GM06990 (cell line): ENCODE measurements at places on chromosomes 12 and 14.

- no peak for DNase-seq
These were observed 101.9 kb downstream of the SLC8A3 start for GRCh38 chr14:70086685-70087379.

DNA sequence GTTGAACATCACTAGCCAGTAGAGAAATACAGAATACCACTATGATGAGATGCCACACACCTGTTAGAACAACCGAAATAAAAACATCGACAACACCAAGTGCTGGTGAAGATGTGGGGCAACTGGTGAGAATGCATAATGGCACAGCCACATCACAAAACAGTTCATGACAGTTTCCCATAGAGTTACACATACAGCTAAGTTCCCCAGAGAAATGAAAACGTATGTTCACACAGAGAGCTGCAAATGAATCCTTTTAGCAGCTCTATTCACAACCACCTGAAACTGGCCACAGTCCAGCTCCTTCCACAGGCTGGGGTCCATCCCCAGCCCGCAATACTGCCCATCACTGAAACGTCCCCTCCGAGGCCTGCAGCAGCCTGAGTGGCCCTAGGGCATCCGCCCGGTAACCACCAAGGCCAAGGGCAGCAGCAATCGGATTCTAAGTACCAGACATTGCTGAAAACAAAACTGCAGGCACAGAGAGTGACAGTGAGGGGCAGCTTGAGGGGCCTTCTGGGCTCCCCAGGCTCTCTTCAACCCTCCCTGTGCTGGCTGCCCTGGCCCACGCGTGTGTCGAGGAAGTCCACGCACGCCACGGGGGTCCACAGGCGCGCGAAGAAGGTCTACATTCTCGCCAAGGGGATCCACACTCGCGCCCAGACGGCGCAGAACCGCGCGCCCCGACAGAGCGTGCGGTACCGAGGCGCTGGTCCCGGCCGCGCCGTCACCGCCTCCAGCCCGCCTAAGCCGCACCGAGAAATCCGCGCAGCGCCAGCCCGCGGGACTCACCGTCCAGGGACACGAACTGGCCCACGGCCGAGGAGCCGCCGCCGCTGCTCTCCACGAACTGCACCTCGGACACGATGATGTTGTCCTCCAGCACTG lies 903 bp downstream of the BRF1 start:
- DNase-seq: peak; percentile 55

- DNase-seq: no peak
These were observed 61.2 kb upstream of the DYNC1H1 start for GRCh38 chr14:101903111-101903561.

- no peak for DNase-seq
These were observed 46.0 kb downstream of the ITPR2 start for GRCh38 chr12:26786865-26787514.

DNA sequence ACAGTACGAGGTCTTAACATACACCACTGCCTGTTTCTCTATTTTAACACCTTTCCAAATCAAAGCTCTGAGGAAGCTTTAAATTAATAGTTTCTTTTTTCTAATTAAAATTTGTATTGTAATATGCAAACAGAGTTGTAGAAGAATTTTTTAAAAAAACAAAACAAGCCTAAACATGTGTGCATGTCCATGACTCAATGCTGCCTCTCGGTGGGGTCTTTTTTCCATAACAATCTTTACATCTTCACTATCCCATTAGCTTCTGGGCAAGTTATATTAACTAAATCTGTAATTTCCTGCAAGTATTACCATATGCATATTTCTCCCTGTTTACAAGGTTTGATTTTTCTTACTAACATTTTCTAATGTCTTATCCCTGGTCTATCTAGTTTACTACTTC lies 143.9 kb upstream of the NAV3 start:
- DNase-seq: no peak

DNA sequence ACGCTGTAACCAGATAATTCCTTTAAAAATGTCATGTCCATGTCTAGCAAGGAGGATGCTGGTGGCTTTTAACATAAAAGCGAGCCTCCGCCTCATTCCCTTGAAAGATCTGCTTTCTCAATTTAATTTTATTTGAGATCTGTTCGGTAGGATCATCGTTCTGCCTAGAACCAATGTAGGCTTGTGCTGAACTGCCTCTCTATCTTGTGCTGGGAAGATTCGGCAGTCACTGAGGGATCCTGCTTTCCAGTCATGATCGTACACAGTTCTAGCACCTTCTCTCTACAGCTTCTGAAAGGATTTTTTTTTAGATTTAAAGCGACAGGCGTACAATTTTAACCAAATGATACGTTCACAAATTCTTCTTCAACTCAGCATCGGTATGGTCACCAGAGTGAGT lies 54.3 kb downstream of the PEBP1 start:
- no peak for DNase-seq

- no peak for DNase-seq
These were observed 9.4 kb downstream of the SART3 start for GRCh38 chr12:108551535-108551934.

DNA sequence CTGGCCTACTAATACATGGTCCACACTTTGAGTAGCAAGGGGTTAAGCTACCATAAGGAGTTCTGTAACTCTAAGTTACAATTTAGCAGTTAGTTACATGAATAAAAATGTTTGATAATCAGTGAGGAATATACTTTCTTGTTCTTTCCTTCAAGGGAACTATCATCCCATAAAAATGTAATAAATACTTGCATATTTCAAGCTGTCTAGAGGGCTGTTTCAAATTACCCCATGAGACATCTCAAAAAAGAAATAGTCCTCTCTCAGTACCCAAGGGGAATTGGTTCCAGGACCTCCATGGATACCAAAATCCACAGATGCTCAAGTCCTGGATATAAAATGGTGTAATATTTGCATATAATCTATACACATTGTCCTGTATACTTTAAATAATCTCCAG lies 48.7 kb upstream of the GNG2 start:
- no peak for DNase-seq

GRCh38 chr14:20219033-20219432 lies 4.5 kb upstream of the OR11H6 start:
- no peak for DNase-seq

GRCh38 chr12:48668996-48669395 lies 13.0 kb downstream of the KANSL2 start:
- DNase-seq: no peak

- no peak for DNase-seq
These were observed 34.2 kb upstream of the MAP1LC3B2 start for GRCh38 chr12:116524964-116525379.

DNA sequence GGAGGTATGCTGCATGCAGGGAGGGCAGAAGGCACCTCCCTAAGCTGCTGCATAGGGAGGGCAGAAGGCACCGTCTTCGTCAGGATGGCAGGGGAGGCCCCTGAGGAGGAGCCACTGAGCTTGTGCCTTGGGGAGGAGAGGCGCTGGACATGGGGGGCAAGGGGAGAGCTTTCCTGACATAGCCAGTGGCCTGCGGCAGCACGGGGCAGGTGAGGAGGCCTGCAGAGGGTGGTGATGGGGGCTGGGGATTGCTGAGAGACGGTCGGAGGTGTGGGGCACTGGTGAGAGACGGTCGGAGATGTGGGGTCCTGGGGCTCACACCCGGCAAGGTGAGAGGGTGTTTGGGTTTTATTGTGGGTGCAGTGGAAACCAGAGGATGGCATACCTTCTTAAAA lies 10.4 kb upstream of the BDKRB2 start:
- no peak for DNase-seq

- DNase-seq: no peak
These were observed 20.5 kb downstream of the TAMALIN start for GRCh38 chr12:52027085-52027843.

GRCh38 chr14:65072937-65073336 lies 29.4 kb downstream of the MAX start:
- DNase-seq: no peak

DNA sequence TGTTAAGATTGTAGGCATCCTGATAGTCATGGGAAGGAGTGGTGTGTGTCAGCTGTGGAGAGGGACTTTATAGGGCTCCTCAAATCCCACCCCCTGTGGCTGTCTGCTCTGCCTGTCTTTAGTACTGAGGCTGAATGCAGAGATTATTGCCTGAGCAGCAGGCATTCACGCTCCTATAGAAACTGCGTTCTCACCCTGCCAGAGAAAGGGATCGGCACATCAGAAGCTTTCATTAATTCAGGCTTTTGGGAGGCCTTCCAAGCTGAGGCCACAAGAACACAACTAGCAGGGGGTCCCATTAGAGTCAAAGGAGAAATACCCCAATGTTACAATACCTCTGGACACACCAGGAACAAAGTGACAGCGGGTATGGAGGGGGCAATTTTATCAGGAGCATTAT lies 12.6 kb downstream of the KCNK10 start:
- no peak for DNase-seq

DNA sequence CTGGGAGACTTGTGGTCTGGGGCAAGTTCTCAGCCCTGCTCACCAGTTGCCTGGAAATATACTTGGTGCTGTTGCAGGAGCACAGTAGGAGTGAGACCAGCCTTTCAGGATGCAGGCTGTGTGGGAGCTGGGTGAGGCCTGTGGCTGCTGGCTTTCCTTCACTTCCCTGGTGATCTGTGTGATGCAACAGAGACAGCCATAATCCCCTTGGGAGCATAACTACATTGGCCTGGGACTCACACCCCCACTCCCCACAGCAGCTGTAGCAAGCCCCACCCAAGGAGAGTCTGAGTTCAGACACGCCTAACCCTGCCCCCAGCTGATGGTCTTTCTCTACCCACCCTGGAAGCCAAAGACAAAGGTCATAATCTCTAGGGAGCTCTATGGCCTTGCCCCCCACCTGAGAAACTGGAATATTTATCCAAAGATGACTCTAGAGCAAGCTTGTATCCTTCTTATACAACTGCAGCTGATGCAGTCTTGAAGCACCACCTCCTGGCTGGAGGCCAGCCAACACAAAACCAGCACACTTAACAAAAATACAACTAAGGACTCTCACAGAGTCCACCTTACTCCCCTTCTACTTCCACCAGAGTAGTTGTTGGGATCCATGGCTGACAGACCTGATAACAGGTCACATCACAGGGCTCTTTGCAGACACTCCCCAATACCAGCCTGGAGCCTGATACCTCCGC lies 190.4 kb upstream of the CPNE8 start:
- no peak for DNase-seq

DNA sequence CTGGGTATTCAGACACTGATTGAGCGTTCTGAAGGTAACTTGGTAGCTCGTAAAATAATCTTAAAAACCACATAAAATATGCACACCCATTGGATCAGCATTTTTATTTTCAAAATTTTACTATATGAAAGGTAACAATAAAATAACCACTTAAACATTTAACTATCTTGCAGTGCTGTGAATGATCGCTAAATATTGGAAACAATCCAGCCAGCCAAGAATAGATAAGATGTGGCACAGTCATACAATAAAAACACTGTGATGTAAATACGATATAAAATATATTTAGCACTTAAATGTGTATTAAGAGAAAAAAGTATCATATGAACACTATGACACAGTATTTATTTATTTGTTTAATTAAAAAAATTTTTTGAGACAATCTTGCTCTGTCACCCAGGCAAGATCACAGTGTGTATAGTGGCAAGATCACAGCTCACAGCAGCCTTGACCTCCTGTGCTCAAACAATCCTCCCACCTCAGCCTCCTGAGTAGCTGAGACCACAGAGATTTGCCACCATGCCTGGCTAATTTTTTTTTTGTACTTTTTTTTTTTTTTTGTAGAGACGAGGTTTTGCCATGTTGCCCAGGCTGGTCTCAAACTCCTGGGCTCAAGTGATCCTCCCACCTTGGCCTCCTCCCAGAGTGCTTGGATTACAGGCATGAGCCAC lies 39.4 kb downstream of the SDR9C7 start:
- no peak for DNase-seq

DNA sequence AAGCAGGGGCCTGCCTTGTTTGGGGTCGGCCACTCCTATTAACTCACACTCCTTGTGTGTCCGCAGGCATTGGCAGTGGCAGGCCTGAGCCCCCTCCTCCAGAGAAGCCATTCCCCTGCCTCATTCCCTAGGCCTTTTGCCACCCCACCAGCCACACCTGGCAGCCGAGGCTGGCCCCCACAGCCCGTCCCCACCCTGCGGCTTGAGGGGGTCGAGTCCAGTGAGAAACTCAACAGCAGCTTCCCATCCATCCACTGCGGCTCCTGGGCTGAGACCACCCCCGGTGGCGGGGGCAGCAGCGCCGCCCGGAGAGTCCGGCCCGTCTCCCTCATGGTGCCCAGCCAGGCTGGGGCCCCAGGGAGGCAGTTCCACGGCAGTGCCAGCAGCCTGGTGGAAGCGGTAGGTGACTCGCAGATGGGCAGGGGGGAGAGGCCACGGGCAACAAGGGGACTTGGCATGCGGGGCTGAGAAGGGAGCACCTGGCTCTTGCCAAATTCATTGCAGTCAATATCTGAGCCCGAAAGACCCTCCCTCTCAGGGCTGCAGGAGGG lies 106.3 kb upstream of the FKBP4 start:
- no peak for DNase-seq

GRCh38 chr14:61934385-61934784 lies 172.2 kb downstream of the SNAPC1 start:
- no peak for DNase-seq

- no peak for DNase-seq
These were observed 12.1 kb downstream of the TMEM116 start for GRCh38 chr12:112000820-112001219.

DNA sequence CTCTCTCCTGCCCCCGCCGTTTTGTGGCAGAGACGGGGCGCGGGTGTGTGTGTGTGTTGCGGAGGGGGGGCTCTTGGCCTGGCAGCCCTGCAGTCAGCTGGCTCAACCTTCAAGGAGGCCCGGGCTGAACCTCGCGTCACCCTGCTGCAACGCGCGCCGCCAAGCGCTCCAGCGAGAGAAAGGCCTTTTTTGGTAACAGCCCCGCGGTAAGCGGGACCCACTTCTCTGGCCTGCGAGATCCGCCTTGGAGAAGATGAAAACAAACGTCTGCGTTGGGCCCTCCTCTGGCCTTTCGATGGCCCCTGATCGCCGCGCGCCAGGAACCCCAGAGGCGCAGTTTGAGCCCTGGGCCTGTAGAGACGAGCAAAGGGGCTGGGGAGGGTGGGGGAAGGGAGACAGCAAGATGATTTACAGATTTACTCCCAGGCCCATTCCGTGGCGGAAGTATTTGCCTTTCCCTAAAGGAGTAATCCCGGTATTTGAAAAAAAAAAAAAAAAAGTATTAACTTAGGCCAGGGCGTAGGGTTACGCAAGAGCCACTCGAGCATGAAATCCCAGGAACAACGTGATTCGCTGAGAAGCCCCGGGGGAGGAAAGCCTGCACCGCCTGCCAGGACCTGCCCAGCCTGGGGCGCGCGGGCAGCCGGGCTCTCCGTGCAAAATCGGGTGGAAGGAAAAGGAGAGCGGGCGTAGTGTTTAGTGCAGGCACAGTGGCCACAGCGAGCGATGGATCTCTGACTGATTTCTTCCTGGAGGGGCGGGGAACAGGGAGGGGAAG lies 4.5 kb upstream of the IRF2BPL start:
- DNase-seq: peak; percentile 78

DNA sequence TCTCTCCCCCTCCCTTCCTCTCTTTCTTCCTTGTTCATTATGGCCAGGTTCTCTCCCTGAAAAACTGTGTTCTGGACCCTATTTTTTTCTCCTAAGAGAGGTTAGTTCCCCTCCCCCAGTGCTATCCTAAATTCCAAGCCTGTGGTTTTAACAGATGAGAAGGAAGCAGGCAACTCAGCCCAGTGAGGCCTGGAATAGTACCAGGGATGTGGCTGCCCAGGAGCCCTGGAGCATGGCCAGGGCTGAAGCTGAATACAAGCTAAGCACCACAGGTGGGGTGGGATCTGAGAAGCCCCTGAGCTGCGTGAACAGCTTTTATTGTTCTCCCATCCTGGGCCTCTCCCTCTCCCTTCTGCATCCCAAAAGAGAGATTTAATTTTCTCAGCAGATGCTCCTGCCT lies 1581.3 kb upstream of the TMEM132C start:
- no peak for DNase-seq
